ENCODE measurements at places on chromosomes 6 and 20.

GRCh38 chr6:39924283-39924682 is 10.0 kb downstream of the MOCS1 start:
- no peak for DNase-seq

DNA sequence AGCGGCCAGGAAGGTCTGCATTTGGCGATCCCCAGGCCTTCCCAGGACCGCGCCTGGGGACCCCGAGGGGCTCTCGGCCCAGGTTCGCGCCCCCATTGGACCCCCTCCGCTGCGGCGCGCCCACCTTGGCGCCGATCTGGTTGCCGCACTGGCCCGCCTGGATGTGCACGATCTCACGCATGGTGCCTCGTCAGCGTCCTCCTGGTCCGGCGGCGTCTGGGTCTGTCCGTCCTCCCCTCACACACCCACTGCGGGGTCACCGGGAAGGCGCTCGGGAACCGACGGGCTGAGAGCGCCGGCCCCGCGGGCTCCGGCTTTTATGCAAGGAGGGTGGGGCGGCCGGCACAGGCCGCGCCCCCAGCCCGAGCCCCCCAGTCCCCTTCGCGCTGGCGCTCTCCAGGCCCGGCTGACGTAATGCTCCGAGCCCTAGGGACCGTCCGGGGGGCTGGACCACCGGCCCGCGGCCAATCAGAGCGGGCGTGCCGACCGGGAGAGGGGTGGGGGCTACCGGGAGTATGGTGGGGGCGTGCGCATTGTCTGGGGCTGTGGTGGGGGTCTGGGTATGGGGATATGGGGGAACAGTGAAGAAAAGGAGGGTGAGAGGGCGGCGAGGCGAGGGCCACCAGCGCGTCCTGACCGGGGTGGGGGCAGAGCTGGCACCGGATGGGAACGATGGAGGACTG is at the start of gene TUBB2B:
TSS of gene TUBB2B (minus strand) at position 291 of the 683 bp plus-strand sequence. CDS start at position 181, 110 bp downstream.
- no peak for DNase-seq

DNA sequence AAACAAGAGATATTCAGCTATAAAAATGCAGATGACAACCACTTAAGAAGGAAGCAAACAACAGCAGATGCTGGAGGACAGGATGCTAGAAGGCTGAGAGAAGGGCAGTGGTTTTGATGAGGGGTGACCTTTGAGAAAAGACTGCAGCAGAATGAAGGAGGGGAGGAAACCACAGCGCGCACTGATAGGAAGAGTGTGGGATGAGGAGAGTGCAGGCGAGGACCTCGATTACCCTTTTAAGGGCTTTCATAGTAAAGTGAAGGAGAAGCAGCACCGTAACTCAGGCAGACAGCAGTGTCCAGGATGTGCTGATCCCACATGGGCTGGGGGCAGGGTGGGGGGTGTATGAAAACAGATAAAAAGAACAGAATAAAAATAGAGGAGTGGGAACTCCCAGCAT is 19.2 kb downstream of the ZBTB2 start:
- DNase-seq, result no peak

DNA sequence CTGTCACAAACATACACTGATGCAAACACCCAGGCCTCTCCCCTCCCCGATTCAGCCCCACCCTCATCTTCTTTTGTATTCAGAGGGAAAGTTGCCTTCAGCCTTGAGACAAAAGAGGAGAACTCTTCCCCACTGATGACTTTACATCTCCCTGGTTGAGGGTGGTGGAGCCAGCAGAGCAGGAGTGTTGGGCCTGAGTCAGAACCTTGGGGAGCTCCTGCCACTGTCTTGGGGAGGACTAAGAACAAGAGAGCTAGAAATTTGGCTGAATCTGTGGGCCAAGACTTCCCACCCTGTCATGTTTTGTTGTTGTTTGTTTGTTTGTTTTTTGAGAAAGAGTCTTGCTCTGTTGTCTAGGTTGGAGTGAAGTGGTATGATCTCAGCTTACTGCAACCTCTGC is 89.1 kb downstream of the MDGA1 start:
- DNase-seq, result no peak

DNA sequence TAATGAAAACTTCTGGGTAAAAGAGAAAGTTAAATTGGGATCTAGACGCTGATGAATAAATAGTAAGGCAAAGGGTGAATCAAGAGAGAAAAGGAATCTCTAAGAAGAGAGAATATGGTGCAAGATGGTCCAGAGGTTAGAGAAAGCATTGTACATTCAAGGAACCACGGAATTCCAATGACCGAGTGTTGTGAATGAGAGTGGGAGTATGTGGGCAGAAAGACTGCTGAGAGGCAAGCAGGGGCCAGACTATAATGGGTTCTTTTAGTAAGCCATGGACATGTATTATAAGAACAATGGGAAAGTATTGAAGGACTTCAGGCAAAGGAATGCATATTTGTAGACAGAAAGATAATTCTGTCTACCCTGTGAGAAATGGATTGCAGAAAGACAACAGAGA is 45.2 kb downstream of the SPTLC3 start:
- no peak for DNase-seq

- no peak for DNase-seq
These were observed 310.7 kb downstream of the CD83 start for GRCh38 chr6:14428269-14428668.

GRCh38 chr20:20251317-20251716 is 116.6 kb upstream of the INSM1 start:
- no peak for DNase-seq

DNA sequence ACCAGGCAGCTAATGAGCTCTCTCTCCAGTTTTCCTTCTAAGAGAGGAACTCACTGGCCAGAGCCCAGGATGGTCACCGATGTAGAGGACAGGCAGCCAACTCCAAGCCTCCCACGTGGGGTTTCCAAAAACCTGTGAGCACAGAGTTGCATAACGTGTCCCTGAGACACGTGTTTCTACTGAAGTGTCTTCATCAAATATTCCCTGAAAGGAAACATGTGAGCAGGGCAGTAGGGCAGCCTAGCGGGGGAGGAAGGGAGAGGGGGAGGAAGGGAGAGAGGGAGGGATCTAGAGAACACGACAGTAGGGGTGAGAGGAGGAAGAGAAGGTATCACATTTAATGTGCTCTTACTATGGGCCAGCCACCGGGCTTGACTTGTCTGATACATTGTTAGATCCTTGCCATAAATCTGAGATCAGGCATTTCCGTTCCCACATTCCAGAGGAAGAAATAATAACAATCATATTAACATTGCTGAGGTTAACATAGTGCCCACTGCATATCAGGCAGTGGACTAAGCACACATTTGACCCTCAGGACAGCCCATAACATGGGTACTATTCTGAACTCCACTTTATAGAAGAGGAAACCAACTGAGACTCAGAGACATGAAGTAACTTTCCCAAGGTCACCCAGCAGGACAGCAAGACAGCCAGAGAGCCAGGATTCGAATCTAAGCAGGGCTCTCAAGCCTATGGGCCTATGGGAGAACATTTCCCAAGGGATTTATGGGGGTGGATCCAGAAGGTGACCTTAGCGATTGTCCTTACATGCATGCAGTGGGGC is 4.5 kb upstream of the SYS1 start:
- DNase-seq, result no peak
